Natural killer cell treated with Interleukin-12 subunit alpha and Interleukin-12 subunit beta and Interleukin-15 and Interleukin-18, amount 100 ng/mL, for 72 hours (primary cell): ENCODE measurements at places on chromosomes 11 and 22.

- DNase-seq: no peak
Observed at GRCh38 chr22:18031695-18032454, 7.5 kb upstream of the MICAL3 start.

GRCh38 chr11:10709299-10710086, 15.9 kb upstream of the IRAG1 start:
- DNase-seq: no peak

DNA sequence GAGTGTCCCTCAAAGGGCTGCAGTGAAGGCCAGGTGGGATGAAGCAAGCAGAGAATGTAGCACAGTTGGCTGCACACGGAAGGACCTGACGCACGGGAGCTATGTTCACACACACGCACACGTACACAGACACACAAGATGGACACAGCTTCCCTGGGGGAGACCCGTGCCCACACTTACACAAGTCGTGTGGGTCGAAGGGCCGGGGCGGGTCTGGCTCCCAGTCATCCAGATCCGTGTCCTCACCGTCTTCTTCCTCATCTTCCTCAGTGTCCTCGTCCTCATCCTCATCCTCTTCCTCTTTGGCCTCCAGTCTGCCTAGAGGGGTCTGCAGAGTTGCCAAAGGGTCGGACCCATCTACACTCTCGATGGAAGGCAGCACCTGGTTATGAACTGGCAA, 51.6 kb upstream of the NFRKB start:
- no peak for DNase-seq

- DNase-seq: no peak
Observed at GRCh38 chr11:94876222-94876621, 97.1 kb downstream of the CWC15 start.
